ENCODE measurements at places on chromosomes 5 and 9.

- no peak for DNase-seq
Observed at GRCh38 chr5:131496400-131496713, 138.7 kb downstream of the RAPGEF6 start.

DNA sequence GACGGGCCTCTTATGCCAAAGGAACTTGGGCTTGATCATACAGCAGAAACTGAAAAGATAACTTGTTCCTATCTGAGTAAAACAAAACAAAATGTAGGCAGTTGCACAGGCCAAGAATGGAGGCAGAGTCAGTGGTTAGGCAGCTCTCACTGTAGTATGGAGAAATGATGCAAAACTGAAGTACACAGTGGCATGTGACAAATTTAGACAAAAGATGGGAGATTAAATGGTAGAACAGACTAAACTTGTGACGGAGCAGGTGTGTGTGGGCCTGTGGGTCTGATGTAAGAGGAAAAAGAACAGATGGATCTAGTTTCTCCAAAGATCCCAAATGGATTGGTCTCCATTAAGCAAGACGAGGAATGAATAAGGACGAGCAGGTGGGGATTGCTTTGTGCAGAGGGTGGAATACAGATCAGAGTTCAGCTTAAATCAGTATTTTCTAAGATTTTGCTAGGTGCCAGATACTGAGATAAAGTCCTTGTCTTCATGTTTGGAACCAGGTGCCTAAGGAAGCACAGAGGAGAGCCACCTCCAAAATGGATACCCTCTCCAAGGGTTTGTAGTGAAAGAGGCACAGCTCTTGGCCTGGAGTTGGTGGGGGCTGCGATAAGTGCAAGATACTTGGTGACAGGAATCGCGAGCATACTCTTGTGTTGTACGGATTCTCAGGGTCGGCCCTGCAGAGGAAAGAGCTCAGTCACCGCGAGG lies 722 bp upstream of the DCP2 start:
- no peak for DNase-seq

- DNase-seq = peak; percentile 54
Observed at GRCh38 chr9:136484153-136485048, 1.6 kb upstream of the SEC16A start.

GRCh38 chr5:2746561-2747032 lies 4.9 kb downstream of the IRX2 start:
- no peak for DNase-seq

GRCh38 chr5:52867809-52868208 lies 80.1 kb downstream of the ITGA1 start:
- no peak for DNase-seq
